ENCODE measurements at places on chromosomes 4 and X.

- no peak for DNase-seq
Measured at GRCh38 chr4:140330311-140330900, 43.0 kb upstream of the SCOC start.

DNA sequence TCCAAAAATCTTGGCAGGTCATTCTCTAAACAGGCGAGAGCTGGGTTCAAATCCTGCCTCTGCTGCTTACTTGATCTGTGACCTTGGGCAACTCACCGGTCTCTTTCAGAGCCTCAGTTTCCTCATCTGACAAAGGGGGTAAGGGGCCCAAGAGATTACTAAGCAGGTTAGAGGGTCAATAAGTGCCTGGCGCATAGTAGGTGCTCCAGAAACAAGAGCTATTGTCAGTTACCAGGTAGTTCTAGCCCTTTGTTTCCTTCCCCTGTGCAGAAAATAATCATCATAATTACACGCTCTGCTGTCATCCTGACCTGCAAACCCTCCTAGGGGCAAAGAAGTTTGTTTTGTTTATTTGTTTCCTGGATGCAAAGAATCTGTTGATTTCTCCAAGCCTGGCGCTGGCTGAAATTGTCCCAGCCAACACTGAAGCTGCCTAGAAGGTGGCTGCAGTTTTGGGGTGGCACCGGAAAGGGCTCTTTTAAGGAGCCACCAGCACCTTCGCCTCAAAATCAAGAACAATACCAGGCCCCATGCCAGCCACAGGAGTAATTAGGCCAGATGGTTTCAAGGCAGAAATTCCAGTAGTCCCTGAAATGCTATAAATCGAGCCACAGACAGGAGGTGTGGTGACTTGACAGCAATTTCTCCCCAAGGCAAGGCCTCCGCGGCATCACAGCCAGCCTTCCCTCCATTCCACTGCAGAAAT lies 10.2 kb upstream of the KIAA0232 start:
- no peak for DNase-seq

DNA sequence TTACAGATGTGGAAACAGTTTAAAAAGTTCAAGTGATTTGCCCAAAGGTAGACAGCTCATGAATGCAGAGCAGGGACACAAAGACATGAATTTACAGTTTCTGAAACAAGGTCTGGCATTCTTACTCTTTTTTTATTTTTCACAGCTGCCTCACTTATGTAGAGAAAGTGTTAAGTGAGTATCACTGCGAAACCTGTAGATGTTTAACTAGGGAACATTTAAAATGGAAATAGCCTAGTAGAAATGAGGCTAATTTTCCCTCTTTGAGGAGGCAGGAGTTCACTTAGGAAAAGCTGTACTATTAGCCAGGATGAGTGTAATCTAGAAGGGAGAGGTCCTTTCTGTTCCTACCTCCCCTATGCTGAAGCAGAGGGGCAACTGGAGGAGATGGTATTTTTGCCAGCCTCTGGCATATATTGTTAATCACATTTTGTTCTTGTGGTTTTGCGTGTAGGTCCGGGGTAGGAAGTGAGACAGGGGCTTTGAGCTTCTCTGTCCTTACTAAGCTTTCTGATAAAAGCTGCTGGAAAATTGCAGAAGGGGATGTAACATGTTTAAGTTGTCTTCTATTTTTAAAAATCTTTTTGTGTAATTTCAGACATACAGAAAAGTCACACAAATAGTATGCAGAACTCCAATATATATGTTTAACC lies 492.8 kb upstream of the NR3C2 start:
- DNase-seq, result no peak

DNA sequence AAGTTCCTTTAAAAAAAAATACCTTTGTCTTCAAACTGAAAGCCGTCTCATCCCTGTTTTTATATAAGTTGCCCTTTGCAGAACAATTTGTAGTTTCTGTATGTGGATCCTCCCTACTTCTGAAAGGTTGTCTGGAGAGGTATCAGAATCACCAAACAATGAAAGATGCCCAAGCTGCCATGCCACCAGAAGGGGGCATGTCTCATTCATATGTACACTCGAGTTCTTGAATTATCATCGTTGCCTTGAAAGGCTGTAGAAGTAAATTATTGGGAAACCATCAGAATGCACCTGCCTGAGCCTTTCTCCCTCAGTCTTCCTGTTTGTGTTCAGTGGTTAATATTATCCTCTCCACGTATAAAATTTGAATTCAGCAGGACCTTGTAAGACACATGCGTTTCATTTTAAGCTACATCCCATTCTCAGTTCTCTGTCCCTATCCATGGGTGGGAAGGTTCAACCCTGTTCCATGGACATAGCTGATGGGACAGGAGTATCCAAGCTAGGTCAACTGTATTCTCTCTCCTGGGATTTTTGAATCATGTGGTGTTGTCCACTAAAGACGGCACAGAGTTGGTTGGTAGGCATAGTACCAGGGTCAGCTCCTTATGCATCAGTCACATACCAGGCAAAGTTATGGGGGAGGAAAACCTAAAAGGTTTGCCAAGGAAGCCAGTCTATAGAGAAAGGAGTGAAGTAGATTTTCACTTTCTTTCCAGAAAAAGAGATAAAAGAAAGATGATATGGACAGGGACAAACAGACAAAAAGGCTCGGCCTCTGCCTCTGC lies 24.0 kb downstream of the GALNT7 start:
- DNase-seq, result no peak

DNA sequence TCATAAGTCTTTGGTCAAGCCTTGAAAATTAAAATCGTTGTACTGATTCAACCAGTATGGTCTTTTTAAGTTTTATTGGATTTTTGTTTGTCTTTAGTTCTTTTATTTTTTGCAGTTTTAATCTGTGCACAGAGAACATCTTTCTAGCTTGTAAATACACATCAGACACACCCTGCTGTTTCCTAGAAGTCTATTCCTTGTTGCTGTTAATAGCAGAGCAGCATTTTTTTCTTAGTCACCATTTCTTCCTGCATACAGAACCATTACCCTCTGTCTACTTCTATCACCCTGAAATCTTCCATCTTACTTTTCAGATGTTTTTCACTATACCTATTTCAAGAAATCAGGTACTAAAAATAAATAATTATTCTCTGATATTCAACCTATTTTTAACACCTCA lies 375.4 kb downstream of the GRID2 start:
- DNase-seq, result no peak

DNA sequence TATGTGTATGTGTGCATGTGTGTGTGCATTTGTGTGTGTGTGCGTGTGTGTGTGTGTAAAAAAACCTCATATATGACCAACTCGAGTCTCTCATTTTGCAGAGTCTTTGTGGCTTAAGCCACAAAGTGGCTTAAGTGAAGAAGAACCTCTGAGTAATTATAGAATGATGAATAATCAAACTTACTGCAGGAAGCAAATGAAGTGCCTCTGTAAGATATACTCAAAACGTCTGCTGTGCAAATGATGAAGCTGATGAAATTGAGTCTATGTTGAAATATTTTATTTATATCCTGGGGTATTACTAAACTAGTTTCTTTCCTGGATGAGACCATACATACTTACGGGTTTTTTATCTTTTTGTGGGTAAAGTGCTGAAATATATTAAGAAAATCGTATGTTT lies 1198.7 kb downstream of the PCDH7 start:
- no peak for DNase-seq

DNA sequence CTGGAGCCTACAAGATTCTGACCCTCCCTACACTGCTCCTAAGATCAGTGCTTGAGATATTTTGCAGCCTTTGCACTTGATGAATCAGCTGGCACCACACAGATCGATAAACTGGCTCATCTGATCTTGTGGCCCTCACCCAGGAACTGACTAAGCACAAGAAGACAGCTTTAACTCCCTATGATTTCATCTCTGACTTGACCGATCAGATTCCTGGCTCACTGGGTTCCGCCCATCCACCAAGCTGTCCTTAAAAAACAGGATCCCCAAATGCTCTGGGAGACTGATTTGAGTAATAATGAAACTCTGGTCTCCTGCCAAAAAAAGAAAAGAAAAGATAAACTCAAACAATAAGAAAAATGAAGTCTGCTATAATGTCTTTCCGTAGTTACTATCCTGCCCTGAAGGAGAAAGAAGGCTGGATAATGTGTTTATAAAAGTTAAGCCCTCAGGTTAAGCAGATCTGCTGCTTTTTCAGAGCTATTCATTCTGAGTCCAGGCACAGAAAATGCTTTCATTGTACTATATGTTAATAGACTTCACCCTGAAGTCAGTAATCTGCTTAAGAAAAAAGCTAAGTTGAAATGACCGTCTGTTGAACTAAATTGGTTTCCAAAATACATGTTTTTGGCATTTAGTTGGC lies 795.2 kb downstream of the TRIML1 start:
- DNase-seq, result no peak

- no peak for DNase-seq
Measured at GRCh38 chr4:188408244-188409030, 269.2 kb downstream of the TRIML1 start.

DNA sequence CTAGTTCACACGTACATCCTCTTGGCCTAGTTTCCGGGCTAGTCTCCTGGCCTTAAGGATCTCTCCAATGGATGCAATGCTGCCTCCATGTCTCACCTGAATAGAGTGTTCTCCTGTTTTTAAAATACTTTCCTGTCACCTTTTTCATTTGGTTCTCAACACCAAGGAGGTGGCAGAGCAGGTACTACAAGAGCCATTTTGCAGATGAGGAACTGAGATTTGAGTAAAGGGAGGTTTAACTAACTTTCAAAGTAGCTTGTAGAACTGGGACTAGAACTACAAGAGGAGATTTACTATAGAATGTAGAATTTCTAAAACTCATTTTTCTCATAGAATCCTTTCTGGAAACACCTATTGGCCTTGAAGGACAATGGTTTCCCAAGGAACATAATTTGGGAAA lies 97.6 kb upstream of the AP1S2 start:
- DNase-seq, result no peak

GRCh38 chrX:130628516-130628915 lies 226.7 kb downstream of the RBMX2 start:
- DNase-seq, result no peak

GRCh38 chr4:146957237-146957636 lies 11.6 kb upstream of the TTC29 start:
- no peak for DNase-seq

DNA sequence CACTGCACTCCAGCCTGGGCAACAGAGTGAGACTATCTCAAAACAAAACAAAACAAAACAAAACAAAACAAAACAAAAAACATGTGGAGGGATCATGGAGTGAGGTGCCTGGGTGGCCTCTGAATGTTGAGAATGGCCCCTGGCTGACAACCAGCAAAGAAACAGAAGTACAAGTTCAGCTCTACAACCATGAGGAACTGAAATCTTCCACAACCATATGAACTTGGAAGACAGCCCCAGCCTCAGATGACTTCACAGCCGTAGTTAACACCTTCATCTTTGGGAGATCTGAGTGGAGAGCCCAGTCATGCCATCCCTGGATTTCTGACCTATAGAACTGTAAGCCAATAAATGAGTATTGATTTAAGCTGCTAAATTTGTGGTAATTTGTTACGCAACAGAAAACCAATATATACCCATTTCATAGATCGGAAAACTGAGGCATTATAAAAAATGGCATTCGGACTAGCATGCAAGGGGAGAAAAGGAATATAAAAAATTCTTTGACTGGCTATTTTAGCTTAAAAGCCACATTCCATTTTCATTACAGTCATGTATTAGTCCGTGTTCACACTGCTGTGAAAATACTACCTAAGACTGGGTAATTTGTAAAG lies 138.7 kb upstream of the RAPGEF2 start:
- DNase-seq, result no peak

GRCh38 chrX:70636218-70636617 lies 191.6 kb downstream of the DLG3 start:
- DNase-seq, result no peak

GRCh38 chr4:126799971-126800574 lies 832.7 kb upstream of the INTU start:
- DNase-seq, result no peak

DNA sequence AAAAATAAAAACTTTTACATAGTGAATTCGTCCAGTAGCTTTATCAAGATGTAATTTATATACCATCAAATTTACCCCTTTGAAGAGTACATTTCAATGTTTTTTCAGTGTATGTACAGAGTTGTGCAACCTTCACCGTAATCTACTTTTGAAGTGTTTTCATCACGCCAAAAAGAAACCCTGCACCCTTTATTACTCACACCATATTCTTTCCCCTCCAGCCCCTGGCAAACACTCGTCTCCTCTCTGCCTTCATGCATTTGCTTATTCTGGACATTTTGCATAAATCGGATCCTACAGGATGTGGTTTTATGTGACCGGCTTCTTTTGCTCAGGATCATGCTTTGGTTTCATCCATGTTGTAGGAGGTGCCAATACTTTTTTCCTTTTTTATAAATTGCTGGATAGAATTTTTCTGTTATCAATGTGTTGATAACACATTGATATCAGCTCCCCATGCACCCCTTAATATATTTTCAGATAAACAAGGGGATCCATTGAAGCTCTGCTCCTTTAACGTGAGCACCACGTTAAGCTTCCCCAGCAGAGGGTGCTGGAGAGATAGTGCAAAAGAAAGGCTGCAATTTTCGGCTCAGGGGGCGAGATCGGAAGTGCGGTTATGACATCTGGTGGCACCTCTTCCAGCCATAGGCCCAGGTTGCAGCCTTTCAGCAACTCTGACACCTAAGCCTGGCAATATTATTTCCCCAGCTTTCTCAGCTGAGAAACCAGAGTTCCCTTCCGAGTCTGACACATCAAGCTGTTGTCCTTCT lies 100.1 kb upstream of the VCX3B start:
- no peak for DNase-seq

- DNase-seq, result no peak
Measured at GRCh38 chrX:137062915-137063617, 29.3 kb upstream of the GPR101 start.

DNA sequence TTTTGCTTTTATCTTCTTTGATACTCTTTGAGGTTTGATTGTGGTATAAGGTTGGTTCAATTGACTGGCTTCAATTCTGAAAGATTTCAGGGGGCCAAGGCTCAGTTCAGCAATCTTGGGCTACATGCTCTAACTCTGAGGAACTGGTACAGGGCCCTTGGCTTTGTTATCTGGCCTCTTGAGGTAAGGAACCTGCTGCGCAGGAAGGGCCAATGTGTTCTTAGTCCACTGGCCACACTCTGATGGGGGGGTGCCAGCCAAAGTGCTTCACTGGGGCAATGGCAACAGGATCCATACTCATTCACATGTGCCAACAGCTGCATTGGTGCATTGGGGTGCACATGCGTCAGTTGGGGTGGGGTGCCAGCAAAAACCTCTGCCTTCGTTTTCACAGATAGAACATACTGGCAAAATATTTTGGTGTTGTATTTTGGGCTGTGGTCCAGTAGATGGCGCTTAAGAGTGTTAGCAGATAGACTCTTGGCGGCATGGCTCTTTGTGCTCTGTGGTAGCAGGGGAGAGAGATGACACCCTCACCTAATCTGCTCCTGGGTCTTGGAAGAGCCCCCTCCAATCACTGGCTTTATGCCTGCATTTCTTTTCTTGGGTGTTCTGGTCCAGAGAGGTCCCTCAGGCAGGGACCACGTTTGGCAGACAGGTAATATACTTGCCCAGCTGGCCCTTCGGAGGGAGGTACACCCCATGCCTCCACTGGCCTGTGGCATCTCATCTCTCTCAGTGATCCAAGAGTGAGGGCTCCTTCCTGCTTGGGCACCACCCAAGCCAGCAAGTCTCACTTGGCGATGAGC lies 42.9 kb downstream of the NDST3 start:
- no peak for DNase-seq
